KBM-7 (cell line): ENCODE measurements at places on chromosomes 7 and 10.
A peak's percentile ranks its signal among the peaks of the same experiment; 100 is the strongest.

GRCh38 chr10:50635286-50635685, 11.5 kb upstream of the SGMS1 start:
- DNase-seq = no peak

DNA sequence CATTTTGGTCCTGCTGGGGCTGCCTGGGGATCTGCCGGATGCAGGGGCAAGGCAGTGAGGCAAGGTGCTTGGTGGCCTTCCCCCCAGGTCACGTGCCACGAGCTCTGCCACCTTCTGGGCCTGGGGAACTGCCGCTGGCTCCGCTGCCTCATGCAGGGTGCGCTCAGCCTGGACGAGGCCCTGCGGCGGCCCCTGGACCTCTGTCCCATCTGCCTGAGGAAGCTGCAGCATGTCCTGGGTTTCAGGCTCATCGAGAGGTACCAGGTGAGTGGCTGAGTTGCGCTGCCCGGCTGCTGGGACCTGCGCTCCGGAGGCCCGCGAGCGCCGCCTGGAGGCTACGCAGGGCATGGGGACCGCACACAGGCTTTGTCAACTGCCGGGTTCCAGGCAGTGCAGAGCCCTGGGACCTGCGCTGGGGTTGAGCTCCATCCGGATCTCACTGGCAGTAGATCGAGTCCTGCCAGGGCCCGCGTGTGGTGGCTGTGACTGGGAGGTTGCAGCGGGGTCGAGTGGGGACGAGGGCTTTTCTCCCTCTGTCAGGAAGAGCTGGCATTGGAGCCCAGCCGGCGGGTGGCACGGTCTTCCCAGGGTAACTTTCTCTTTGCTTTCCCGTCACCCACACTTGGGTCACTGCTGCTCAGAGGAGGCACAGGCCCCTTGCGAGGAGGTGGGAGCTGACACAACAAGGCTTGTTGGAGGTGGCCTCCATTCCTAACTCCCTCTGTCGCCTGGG, 21.7 kb downstream of the AMZ1 start:
- DNase-seq = peak; percentile 80

DNA sequence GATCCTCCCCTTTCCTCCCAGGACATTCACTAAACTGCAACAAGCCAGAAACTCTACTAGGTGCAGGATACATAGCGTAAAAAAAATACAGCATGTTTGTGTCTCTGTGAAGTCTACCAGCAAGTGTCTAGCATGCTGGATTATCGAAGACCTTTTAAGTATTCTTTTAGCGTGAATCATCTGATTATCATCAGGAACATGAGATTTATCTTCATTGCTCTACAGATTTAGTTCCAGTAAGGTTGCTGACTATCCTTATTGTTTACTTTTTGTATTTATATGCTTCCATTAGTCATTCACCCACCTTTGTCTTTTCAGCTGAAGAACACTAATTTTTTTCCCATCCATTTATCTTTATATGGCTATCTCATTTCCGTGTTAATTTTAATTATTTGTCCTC, 62.8 kb downstream of the PDZD8 start:
- no peak for DNase-seq

GRCh38 chr10:69363666-69364065, 53.1 kb downstream of the TACR2 start:
- DNase-seq = no peak

DNA sequence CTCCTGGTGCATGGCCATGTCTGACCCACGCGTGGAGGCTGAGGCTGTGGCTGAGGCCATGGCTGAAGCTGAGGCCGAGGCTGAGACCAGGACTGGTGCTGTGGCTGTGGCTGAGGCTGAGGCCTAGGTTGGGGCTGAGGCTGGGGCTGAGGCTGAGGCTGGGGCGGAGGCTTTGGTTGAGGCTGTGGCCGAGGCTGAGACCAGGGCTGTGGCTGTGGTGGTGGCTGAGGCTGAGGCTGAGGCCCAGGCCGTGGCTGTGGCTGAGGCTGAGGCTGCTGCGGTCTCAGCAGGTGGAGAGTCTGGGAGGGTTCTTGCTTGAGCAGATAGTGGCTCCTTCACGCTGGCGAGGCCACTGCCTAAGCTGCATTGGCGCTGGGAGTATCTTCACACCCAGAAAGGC, 76.4 kb downstream of the WDR37 start:
- DNase-seq = no peak

GRCh38 chr7:95501261-95501832, 15.6 kb downstream of the ASB4 start:
- peak; percentile 38 for DNase-seq

- no peak for DNase-seq
Observed at GRCh38 chr10:52394246-52394645, 80.2 kb downstream of the DKK1 start.

- no peak for DNase-seq
Observed at GRCh38 chr7:5172196-5172775, 17.7 kb upstream of the WIPI2 start.

DNA sequence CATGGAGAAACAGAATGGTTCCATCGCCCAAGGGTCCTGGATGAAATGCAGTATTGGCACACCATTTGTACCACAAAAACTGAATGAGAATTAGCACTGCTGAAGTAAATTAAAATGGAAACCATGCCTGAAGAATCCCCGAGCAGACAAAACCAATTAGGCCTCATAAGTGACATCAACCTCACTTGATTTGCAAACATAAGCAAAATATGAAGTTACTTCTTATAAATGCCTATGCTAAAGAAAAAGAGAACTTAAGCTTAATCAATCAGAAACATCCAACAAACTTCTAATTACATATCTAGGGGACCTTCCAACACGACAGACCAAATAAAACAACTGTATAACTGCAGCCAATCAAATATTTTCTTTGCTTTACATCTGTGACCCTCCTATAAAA, 4.4 kb downstream of the FAM3C start:
- DNase-seq = no peak

GRCh38 chr10:119491966-119492757, 50.4 kb downstream of the RGS10 start:
- DNase-seq = no peak

DNA sequence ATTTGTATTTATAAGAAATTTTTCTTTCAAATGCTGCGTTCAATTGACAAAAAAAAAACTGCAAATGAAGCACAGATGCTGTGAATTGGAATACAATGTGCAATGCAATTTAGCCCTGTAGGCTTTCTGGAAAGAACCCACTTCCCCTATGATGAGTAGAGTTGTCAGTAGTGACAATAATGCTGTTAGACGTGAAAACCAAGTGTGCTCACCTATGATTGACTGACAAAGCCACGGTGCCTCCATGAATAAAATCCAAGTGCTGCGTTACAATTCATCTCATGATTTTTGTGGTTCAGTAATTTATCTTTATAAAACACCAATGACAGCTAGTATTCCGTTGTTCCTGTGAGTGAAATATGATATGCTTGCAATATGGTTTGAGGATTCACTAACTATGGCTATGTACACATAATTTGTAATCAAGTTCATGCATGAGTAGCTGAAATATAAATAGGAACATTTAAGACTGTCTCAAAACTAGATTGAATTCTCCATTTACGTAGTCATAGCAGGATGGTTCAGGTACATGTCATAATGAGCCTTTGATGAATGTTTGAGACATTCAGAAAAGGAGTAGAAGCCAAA, 1160.3 kb downstream of the CNTNAP2 start:
- no peak for DNase-seq

- no peak for DNase-seq
Observed at GRCh38 chr7:126370038-126370668, 882.6 kb downstream of the GRM8 start.

- DNase-seq = no peak
Observed at GRCh38 chr7:141042222-141043193, 27.8 kb upstream of the MRPS33 start.

GRCh38 chr10:69731698-69732097, 70.0 kb upstream of the COL13A1 start:
- no peak for DNase-seq

DNA sequence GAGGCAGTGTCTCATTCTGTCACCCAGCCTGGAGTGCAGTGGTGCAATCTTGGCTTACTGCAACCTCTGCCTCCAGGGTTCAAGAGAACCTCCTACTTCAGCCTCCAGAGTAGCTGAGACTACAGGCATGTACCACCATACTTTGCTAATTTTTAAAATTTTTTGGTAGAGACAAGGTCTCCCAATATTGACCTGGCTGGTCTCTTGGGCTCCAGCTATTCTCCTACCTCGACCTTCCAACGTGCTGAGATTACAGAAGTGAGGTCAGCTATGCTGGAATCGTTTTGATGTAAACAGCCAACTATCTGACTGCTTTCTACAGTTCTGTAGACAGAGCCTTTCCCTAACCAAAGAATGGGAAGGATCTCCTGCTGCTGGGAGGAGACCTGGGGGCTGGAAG, 375.8 kb downstream of the GATA3 start:
- DNase-seq = no peak

- no peak for DNase-seq
Observed at GRCh38 chr10:68284062-68285001, 47.5 kb upstream of the HNRNPH3 start.

- no peak for DNase-seq
Observed at GRCh38 chr7:1703441-1703840, 33.4 kb downstream of the ELFN1 start.

- no peak for DNase-seq
Observed at GRCh38 chr7:33743594-33743993, 161.7 kb upstream of the BMPER start.

DNA sequence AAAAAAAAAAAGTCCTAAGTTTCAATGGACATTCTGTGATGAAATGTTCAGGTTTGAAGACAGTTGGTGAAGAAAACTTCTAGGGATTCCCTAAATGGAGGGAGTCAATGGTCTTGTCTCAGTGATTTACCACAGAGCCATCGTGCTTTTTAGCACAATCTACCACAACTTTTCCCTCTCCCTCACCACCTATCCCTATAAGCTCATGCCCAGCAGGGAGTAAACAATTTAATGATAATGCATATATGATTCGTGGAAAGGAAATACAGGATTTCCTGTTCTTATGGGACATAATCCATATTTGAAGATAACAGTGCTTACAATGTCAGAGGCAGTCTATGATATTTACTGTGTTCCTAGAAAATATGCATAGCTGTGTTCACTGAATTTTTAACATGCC, 38.4 kb upstream of the CD36 start:
- no peak for DNase-seq

- DNase-seq = peak; percentile 20
Observed at GRCh38 chr7:92731335-92732063, 104.9 kb downstream of the CDK6 start.

DNA sequence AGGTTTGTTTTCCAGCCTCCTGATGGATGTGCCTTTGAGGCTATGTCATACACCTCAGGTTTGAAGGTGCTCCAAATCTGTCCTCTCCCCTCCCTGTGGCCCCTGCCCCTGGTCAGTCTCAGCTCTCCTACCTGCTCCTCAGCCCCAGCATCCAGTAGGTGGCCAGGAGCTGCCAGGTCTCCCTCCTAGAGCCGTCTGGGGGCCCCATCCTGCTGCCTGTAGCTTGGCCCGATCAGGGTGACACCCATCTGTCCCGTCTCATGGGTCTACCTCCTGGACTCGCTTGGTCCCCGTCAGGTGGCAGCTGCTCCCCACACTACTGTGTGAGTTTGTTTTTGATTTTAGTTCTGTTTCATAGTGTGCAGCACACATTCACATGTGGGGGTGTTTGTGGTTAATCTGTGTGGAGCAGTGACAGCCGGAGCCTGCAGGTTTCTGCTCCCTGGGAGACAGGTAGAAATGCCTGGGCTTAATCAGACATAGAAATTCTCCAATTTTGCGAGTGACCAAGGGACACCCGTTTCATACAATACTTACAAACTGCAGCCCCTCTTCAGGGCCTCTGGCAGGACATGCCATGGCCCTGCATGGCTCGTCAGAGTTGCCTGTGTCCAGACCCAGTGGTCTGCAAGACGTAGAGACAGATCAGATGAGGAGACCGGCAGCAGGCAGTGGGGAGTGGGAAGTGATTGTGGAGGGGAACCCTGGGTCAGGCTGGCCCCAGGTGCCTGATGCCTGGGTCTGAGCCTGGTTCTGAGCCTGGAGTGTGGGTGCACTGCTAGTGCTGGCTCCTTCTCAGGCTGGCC, 17.1 kb downstream of the ADCY1 start:
- DNase-seq = no peak

DNA sequence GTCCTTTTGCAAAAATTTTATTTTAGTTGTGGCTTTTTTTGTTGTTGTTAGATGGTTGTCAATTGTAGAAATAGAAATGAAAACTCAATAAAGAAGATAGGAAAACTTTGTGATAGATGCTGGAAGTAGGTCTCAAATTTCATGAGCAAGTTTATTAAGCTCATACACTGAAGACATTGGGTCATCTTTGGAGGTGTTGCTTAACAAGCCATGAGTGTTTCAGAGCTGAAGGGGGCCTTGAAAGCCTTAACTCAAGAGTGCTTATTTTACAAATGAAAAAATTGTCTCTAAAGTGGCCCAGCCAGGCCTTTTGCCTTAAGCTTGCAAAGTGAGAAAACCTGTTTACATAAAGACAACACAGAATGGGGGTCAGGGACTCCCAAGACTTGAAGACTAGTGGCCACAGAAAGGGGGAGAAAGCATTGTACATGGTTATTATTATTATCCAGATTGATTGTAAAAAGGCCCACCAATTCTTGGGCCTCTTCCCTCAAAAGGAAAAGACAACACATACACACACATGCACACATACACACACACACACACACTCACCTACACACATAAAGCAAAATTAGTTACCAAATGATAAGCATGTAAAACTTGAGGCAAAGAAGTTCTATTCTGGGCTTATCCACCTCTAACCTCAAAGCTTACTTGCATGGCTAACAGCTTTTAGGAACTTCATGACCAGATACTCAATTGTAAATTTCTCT, 49.7 kb upstream of the GLCCI1 start:
- no peak for DNase-seq

DNA sequence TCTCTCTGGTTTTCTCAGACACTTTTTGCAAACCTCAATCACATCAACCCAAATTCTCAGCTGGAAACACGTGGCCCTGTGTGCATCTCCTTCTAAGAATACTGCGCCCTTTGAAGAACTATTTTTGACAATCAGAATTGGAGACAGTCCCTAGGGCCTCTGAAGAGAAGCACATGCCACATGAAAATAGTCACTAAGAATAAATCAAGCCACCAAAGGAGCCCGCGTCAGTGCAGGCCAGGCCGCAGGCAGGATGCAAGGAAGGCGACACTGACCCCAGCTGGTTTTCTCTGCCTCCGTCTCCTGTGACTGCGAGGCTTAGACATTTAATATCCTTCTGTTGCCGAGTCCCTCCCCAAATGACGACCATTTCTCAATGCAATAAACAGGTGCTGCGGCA, 88.0 kb upstream of the ADAM12 start:
- DNase-seq = no peak

- no peak for DNase-seq
Observed at GRCh38 chr7:7911369-7912123, 57.0 kb upstream of the GLCCI1 start.

GRCh38 chr10:113410618-113411017, 142.2 kb upstream of the HABP2 start:
- no peak for DNase-seq

GRCh38 chr10:124389613-124390361, 28.9 kb downstream of the OAT start:
- DNase-seq = no peak

DNA sequence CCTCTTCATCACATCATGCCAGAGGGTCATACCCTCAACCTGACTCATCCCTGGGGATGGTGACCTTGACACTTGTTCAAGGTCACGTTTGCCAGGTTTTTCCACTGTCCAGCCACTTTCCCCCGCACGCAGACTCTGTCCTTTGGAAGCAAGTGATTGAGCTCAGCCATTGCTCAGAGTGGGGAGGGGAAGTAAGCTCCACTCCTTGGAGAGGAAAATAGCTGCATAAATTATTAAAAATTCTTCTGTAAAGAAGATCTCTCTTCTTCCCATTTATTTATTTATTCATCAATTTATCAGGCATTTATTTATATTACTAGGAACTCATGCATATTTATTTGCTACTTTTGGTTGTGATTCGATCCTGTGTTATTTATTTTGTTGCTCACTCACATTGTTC, 88.0 kb downstream of the GLRX3 start:
- DNase-seq = no peak

GRCh38 chr10:30671026-30671616, 41.6 kb upstream of the LYZL2 start:
- peak; percentile 69 for DNase-seq
